DMS79 treated with DMSO at 0.1 percent for 48 hours (cell line): ENCODE measurements at places on chromosomes 7 and 10.

DNA sequence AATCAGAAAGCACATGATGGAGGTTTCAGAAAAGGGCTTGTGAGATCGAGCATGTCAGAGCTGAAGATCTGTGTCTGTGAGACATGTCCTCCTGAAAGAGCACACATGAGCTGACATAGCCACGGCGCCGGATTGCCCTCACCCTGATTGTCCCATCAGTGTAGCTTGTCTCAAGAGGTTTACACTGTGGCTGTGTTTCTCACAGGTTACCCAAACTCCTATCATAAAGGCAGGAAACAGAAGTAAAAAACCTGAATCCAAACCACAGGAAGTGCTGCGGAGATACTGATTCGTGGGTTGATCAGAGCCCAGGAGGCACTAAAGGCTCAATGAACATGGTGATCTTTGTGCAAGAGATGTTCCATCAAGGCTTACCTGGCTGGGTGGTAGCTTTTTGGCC lies 3.9 kb upstream of the ATP6V0E2 start:
- DNase-seq, result no peak

GRCh38 chr7:134766779-134767519 lies 12.5 kb upstream of the CALD1 start:
- no peak for DNase-seq

- peak; percentile 21 for DNase-seq
Measured at GRCh38 chr10:76324283-76324682, 892.9 kb downstream of the LRMDA start.

GRCh38 chr10:117736655-117737054 lies 194.1 kb downstream of the EMX2 start:
- no peak for DNase-seq

GRCh38 chr7:44685723-44686122 lies 62.9 kb upstream of the ZMIZ2 start:
- no peak for DNase-seq

DNA sequence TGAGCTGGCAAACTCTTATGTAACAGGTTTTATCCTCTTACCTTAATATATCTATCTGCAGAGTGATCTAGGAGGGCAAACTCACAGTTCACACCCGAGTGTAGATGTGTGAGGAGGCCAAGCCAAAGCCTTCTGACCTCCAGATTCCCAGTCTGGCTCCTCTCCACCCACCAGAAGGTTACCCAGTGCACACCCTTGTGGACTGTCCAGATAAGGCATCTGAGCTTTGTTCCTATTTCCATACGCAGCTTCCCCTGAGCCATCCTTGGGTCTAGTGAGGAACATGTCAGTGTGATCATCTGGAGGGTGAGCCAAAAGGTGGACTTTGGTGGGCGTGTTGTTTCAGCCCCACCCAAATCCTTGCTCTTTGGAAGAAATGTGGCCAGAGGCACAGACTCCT lies 203.0 kb upstream of the MEOX2 start:
- DNase-seq, result no peak

DNA sequence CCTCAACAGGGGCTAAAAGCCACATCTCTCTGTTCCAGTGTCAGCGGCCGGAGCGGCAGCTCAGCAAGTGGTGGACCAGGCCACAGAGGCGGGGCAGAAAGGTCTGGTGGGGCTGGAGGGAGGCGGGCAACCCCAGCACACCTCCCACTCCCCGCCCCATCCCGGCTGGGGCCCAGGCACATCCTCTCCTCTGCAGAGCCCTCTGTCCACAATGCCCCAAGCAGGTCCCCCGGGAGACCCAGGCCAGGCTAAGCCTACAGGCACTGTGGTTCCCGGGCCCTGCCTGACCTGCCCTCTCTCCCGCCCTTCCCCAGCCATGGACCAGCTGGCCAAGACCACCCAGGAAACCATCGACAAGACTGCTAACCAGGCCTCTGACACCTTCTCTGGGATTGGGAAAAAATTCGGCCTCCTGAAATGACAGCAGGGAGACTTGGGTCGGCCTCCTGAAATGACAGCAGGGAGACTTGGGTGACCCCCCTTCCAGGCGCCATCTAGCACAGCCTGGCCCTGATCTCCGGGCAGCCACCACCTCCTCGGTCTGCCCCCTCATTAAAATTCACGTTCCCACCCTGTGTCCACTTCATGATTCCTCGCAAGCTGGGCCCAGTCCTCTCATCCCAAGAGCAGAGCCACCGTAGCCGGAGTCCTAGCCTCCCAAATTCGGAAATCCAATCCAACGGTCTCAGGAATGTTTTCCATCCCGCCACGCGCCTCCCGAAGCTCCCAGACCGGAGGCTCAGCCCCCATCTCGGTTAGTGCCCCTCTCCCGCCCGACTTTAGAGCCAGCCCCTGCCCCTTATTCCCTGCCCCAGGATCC lies 2.1 kb downstream of the ADIRF start:
- no peak for DNase-seq

DNA sequence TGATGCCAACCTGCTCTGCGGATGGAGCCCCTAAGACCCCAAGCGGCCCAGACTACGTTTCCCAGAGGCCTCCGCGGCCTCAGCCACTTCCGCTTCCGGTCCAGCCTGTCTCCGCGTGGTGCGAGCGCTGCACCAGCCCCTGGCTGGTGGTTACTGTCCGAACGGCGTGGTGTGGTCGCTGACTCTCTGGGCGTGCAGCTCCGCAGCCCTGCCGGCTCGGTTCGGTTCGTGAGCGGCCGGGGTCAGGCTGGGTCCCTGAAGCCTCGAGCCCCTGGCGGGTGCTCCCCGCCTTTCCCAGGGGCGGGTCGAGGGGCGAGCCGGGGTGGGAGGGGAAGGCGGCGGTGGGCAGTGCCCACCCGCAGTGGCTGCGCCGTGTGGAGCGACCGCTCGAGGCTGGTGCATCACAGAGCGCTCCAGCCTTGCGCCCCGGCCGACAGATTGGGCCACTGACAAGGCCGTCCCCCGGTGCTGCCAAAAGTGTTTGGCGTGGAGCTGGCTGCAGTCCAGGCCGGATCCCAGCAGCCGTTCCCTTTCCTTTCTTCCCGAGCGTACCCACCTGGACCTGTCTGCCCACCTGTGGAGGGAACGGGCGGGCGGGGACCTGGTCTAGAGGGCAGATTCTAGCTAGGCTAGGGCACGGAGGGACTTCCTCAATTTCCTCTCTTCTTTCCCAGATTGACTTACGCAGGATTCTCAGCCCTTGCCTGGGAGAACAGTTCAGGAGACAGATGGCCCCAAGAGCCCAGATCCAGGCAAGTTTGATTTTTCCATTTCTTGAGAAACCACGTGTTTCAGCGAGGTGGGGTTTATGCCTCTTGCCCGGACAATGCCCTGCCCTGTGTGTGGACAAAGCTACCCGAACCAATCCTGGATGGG lies at the start of gene ZNF485:
ZNF485 (plus strand) TSS at position 116 of the 876 bp plus-strand sequence; CDS start at position 729, 613 bp downstream.
- DNase-seq, result peak; percentile 34

GRCh38 chr10:124259139-124259825 lies 159.4 kb downstream of the OAT start:
- no peak for DNase-seq

GRCh38 chr7:138892006-138892630 lies 89.1 kb downstream of the KIAA1549 start:
- DNase-seq, result no peak

DNA sequence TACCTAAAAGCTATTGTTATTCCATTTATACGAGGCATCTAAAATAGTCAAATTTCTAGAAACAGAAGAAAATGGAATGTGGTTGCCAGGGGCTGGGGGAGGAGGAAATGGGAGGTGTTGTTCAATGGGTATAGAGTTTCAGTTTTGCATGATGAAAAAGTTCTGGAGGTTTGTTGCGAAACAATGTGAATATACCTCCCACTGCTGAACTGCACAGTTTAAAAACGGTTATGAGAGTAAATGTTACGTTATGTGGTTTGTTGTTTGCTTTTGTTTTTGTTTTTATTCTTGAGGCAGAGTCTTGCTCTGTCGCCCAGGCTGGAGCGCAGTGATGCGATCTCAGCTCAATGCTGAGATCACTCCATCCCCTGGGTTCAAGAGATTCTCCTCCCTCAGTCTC lies 64.9 kb upstream of the NRBF2 start:
- no peak for DNase-seq

GRCh38 chr7:101686030-101686429 lies 56.9 kb upstream of the MYL10 start:
- no peak for DNase-seq

DNA sequence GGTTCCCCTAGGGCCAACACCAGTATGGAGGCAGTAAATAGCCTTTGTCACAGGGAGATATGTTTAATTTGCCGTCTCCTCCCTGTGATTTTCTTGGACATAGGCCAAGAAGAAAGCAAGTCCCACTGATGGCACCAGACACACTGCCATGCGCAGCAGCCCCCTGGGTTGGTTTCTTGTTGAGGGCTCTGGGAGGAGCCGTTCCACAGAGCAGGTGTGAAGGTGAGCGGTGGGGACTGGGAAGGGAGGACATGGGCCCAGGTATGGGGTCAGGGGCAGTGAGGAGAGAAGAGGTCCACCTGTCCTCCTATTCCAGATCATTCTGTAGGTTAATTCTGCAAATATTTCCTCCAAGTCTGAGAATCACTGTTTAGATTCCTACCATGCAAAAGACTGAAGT lies 376.1 kb downstream of the PLXNA4 start:
- DNase-seq, result no peak

DNA sequence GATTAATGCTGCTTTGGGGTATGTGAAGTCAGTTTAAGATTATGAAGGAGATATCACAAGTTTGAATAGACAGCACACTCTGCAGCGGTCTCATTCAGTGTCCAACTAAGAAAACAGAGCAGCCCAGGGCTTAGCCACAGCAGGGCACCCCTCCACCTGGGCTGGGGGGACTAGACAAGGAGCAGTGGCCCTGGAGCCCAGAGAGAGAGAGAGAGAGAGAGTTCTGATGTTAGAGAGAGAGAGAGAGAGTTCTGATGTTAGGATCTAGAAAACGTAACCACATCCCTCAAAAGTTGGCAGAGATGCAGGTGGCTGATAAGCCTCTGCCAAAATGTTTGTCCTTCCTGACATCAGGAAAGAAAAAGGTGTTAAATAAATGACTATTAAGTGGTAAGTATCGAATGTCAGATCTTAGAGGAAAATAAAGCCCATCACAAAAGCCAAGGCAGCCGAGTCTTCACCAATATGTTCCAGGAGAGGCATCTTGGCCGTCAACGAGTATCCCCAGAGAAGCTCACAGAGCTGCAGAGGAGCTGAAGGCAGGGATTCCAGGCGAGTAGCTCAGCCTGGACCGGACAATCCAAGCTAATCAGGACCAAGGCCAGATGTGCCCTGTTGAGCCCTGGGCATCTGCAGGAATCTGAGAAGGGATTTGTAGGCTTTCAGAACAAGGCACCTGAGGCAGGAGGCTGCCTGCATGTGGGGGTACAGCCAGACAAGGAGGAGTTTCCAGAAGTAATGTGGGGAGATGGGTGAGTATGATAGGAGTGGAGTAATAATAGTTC lies 150.1 kb upstream of the TCF7L2 start:
- no peak for DNase-seq
